HS-5 (cell line): ENCODE measurements at places on chromosomes 16 and 17.

- peak; percentile 73 for DNase-seq
These were observed 38.8 kb downstream of the PKD1L3 start for GRCh38 chr16:71961066-71962039.

- no peak for DNase-seq
These were observed 137.2 kb downstream of the SNX29 start for GRCh38 chr16:12113523-12114345.

GRCh38 chr17:21043296-21044232 lies 753 bp upstream of the USP22 start:
- peak; percentile 82 for DNase-seq

GRCh38 chr16:23679274-23679985 lies 741 bp downstream of the PLK1 start:
- peak; percentile 30 for DNase-seq

GRCh38 chr16:55943267-55943666 lies 68.1 kb upstream of the CES5A start:
- no peak for DNase-seq

DNA sequence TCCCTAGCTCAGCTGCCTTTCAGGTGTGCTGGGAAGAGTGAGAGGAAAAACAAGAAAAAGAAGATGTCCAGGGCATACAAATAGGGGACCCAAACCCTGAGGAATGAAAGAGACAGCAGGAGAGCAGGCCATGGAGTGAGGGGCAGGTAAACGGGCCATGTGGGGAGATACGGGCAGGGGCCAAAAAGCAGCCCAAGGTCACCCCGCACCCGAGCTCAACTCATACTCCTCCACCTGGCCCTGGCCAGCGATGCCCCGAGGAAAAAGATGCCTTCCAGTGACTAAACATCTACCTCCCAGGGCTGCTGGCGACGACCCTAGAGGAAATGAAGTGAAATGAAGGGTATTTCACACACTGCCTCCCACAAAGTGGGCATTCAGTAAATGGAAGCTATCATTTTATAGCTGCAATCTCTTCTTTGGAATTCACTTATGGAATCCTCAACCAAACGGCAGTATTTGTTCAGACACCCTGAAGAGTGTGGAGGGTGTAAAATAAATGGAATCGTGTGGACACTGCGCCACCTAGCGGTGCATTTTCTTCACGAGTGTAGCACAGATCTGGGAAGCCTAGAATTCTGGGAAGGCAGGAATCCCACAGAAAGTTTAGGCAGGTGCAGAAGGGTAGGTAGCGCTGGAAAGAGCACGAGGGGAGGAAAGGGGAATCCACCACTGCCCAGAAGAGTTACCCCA lies 14.9 kb downstream of the ELAC2 start:
- DNase-seq = peak; percentile 14

DNA sequence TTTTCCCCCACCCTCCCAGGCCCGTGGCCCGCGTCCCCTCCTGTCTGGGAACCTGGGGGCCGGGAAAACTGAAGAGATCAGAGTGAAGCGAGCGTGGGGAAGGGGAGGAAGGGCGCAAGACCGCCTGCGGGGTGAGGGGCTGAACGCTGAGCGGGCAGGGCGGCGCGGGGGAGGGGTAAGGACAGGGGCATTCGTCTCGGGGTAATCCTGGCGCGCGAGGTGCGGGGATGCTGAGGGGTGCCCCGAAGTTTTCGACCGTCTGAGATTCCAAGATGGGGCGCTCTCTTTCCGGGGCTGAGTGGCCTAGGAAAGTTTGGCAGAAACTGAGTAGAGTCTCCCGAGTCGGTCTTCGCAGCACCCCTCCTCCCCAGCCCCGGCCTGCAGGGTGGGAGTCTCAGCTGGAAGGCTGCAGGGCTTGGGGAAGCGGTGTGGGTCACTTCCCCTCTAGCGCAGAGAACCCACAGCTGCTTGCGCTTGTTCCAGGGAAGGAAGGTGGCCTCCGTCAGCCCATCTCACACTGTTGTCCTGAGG lies 555 bp downstream of the TTYH2 start:
- DNase-seq = no peak
